ENCODE measurements at places on chromosomes 6 and 20.
A peak's percentile ranks its signal among the peaks of the same experiment; 100 is the strongest.

GRCh38 chr20:58481481-58482021 is 33.6 kb downstream of the APCDD1L start:
- DNase-seq = peak; percentile 14

DNA sequence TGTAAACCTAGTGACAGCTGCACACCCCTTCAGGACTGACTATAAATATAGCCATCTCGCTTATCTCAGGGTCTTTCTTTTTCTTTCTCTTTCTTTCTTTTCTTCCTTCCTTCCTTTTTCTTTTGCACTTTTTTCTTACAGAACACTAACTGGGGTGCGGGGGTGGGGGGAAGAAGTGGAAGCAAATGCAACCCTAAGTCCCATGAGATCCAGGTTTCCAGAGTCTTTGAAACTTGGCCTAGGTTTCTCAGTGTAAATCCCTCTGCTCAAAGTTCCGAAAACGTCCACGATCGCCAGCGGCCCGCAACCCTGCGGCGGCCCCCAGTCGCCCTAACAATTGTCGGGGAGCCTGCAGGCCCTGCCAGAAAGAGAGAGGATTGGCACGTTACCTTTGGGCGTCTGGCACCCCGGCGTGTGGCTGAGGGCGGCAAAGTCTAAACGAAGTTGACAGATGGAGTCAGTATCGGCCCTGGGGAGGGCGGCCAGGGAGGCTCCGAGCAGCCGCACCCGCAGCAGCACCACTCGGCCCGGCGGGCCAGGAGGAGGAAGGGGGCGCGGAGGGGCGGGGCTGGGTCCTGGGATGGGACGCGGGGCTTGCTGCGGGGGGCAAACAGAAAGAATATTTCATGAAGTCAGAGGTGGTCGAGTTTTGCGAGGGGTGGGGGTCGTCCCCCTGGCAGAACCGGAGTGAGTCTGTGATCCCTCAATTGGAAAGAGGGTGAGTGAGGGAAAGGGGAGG is 577 bp upstream of the FOXF2 start:
- no peak for DNase-seq

GRCh38 chr6:32424589-32425300 is 14.9 kb upstream of the HLA-DRA start:
- DNase-seq = no peak

DNA sequence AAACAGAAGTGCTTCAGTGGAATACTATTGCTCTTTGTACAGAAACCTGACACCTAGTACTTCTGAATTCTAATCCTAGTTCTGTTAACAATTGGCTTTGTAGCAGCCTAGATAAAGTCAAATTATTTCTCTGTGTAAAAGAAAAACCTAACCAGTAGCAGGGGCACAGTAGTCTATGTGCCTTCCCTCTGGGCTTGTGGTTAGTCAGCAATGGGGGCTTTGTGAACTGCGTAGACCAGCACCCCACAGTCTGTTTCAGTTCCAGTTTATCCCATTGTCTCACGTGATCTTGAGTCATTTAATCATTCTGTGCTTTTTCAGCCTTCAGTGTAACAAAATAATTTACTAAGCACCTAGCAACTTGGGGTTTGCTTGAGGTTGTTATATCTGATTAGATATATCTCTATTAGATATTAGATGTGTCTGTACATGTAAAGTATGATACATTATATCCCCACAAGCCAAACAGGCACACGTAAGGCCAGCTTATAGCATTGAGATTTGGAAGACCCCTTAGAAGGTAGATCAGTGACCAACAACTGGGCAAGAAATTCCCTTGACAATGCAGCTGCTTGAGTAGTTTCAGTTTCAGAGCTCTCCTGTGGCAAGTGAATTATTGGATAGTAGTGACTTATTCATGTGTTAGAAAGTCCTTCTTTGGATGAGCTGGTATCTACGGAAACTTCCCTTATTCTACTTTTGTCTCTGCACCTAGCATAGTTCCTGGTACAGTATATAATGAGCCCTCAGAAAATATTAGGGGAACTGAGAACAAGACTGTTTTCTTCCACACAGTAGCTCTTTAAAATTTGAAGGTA is 27.9 kb upstream of the CCR6 start:
- no peak for DNase-seq

DNA sequence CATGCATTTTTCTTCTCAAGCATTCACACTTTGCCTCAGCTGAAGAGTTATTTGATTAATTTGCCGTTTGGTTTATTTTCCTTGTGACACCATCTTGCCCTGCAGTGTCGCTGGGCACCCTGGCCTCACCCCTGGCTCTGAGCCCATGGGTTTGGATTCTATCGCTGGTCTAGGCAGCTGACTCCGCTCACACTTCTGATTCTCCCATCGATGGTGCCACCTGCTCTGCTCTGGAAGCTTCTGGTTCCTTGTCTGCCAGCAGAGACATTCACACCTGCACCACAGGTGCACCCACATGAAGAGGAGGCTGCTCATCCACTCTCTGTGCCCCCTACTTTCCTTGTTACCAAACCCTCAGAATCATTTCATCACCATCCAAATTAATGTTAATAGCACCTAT is 291.6 kb upstream of the CDH4 start:
- DNase-seq = no peak

DNA sequence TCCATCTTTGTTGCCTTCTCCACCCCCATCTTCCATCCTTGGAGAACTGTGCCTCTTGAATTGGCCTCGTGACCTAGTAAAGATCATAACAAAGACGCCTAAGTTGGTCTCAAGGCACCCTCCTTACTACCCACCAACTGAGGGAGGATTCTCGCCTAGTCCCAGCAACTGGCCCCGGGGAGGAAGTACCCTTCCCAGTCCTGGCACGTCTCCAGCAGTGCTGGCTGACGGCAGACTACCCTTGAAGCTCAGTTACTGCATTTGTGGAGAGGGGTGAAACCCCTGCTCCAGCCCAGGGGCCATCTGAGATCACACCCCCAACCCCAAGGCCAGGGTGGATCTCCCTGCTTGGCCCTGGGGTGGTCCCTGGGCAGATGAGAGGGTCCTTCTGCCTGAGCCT is 2.1 kb upstream of the OSBPL2 start:
- no peak for DNase-seq

DNA sequence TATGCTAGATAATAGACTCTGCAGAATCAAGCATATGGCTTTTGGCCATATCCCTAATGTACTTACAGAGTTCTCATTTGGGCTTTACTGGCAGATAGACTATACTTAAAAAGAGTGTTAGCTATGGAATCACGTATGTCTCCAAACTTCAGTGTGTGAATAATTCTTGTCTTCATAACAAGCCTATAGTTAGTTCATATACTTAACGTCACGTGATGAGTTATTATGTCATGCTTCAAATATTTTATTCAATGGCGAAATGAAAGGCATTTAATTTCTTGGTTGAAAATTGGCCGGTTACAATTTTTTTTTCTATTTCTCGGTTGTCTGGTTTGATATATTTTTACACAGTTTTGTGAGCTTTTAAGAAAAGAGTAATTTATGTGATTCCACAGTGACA is 62.7 kb downstream of the MEI4 start:
- DNase-seq = no peak

- no peak for DNase-seq
Observed at GRCh38 chr6:167559675-167560479, 235.0 kb downstream of the TTLL2 start.

- no peak for DNase-seq
Observed at GRCh38 chr20:52681288-52681687, 290.9 kb upstream of the TSHZ2 start.

- DNase-seq = no peak
Observed at GRCh38 chr6:3376064-3376463, 80.8 kb downstream of the SLC22A23 start.

GRCh38 chr6:6734479-6735465 is 146.3 kb downstream of the LY86 start:
- DNase-seq = no peak
